HCEC 1CT (cell line): ENCODE measurements at places on chromosomes 6 and 20.

DNA sequence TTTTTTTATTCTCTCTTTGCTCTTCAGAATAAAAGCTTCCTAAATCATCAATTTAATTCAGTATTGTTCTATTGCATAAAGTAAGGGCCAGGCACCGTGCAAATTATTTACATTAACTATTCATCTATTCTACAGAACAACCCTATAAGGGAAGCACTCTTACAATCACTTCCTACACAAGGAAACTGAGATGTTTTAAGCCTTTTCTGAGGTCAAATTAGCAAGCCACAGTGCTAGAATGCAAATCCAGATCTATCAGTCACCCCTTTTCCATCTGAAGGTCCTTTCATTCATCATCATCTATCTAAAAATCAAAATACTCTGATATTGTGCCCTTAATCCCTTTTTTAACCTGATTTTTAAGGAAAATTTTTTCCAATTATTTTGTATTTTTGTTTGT, 31.2 kb downstream of the FRK start:
- DNase-seq = no peak

DNA sequence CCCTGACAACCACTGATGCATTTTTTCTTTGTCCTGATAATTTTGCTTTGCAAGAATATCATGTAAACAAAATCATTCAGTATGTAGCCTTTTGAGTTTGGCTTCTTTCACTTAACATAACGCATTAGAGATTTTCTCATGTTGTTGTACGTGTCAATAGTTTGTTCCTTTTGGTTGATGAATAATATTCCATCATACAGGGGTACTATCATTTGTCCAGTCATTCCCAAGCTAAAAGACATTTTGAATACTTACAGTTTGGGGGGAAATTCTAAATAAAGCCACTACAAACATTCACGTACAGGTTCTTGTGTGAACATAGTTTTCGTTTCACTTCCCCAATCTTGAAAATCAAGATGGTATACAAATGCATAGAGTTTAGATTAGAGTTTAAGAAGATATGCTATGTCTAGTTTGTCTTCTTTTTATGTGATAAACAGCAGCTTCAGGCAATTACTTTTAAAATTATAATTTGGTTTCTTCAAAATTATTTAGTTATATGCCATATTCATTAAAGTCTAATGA, 5.2 kb downstream of the HAO1 start:
- no peak for DNase-seq

- DNase-seq = no peak
Measured at GRCh38 chr6:136015531-136015930, 164.0 kb downstream of the PDE7B start.

GRCh38 chr6:43757966-43758616, 11.9 kb upstream of the VEGFA start:
- DNase-seq = no peak

GRCh38 chr20:45489083-45489531, 19.6 kb downstream of the WFDC2 start:
- DNase-seq = peak; percentile 30

DNA sequence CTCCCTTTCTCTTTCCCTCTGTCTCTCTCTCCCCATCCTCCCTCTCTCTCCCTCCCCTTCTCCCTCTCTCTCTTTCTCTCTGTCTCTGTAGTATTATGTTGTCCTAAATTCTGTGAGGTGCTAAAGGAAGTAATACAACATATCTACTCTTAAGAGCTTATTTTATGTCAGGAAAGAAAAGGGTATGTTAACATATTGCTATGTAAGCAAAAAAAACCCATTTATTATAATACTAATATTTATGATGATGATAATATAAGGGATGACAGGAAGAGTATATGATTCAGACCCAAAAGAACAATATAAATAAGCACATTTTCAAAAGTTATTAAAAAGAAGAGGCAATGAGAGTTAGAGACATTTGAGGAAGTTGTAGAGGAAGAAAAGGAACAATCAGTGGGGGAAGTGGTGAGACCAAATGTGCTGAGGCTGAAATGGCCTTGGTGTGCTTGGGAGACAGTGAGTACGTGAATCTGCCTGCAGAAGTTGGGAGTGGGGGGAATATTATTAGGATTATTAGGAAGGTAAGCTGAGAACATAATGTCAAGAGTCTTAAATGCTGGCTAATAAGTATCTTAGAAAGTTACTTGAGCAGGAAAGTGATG, 303.6 kb upstream of the FERMT1 start:
- DNase-seq = no peak

- DNase-seq = no peak
Measured at GRCh38 chr6:145531032-145531431, 204.3 kb downstream of the EPM2A start.

DNA sequence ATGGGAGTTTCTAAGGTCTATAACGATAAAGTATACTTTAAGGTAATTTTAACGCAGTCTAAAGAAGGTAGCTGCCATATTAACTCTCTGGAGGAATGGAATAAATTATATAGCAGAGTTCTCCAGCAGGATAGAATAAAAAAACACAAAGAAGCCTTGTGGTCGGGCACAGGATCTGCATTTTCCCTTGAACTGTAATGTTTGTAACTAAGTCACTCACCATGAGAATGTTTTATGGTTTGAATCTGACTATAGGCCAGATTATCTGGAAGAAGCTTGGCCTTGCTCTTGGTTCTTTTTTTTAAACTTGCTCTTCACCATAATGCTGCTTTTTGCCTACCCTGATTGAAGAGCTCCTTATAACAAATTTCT, 238.8 kb upstream of the NOX3 start:
- DNase-seq = no peak

DNA sequence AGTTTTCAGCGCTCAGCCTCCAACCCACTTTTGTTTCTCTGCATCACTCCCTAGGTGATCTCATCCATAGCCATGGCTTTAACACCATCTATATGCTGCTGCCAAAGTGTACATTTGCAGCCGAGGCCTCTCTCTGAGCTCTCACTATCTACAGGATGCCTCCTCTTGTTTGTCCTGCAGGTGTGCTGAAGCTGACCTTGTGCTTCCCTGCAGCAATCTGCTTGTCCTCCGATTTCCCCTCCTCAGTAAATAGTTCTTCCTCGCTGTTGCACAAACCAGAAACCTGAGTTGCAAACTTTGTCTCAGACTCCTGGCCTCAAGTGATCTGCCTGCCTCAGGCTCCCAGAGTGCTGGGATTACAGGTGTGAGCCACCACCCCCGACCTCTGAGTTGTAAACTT, 3.7 kb upstream of the TXNDC5 start:
- no peak for DNase-seq

GRCh38 chr20:5353624-5354496, 37.1 kb upstream of the PROKR2 start:
- peak; percentile 68 for DNase-seq

GRCh38 chr6:45222380-45222779, 105.8 kb upstream of the RUNX2 start:
- no peak for DNase-seq

DNA sequence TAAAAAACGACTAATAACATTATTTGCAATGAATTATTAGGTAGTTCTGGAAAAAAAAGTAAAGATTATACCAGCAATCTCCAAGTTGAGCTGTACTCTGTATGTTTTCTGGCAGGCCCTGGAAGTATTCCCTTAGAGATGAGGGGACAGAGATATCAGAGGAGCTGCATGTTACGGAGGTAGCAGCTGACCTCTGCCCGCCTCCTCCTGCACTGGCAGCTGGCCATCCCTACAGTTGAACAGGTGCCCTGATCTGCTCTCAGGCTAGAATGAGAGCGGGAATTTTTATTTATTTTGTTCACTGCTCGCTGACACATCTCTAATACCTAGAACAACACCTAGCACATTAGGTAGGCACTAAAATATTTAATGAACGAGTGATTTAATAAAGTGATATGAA, 23.1 kb downstream of the FBXL4 start:
- DNase-seq = no peak

- DNase-seq = no peak
Measured at GRCh38 chr6:121771937-121772720, 336.7 kb downstream of the GJA1 start.

DNA sequence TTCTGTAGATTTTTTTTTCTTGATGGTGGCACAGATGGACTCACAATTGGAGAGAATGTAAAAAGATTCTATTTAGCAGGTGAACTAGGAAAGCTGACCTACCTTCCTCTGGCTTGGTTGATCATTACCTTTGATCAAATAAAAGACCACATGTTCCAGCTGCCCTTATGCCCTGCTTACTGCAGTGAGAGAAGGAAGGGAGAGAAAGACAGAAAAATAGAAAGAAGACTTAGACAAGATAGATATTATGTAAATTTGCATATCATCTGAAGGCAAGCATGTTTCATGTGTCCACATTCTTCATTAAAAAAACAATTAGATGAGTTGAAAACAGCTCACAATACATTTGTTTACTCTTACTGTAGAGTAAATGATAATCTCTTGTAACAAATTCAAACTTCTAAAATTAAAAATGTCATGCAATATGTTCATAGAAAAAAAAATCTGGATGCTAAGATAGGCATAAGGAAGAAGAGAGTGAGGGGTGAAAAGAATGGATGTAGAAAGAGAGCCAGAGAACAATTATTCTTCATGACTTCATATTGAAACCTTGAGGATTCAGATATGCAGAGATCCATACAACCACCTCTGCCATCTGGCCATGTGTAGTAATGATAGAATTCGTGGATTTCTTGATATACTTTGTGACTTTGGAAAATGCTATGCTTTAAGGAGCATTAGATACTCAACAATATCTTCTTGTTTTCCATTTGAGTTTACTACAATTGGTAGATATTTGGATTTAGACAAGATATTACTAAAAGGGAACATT, 71.7 kb downstream of the RFX6 start:
- DNase-seq = no peak
